Bone marrow (tissue), 2 donors: ENCODE measurements at places on chromosomes 5 and 9.

DNA sequence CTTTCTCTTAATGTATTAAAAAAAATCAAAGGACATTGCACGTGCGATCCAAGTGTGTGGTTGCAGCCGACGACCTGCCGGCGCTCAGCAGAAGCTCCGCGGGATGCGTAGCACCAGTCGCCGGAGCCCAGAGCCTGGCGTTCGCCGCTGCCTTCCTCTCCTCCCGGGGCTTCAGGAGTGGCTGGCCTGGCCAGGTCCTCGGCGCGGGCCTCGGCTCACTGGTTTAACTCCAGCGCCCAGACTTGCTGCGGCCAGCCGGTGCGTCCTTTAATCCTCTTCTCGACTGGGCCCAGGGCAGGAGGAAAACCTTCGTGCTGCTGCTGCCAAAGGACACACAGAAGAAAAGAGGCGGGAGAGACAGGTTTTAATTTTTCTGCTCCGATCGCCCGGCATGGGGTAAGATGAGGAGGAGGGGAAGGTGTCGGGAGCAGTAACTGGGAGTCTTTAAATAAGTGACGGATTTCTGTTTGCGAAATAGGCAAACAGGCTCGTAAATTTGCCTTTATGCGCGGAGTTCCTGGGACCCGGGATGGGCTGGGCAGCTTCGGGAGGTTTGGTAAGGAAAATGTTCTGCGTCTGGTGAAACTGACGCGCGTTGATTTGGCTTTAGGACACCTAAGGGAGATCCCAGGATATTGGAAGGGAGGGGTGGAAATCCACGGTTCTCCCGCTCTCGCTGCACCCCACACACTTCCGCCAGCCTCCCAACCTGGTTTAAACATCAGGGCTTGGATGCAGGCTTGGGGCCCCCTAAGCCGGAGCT lies 2.3 kb downstream of the HAND1 start:
- no peak for DNase-seq

- no peak for DNase-seq
These were observed 49.6 kb downstream of the CD180 start for GRCh38 chr5:67146981-67147380.

DNA sequence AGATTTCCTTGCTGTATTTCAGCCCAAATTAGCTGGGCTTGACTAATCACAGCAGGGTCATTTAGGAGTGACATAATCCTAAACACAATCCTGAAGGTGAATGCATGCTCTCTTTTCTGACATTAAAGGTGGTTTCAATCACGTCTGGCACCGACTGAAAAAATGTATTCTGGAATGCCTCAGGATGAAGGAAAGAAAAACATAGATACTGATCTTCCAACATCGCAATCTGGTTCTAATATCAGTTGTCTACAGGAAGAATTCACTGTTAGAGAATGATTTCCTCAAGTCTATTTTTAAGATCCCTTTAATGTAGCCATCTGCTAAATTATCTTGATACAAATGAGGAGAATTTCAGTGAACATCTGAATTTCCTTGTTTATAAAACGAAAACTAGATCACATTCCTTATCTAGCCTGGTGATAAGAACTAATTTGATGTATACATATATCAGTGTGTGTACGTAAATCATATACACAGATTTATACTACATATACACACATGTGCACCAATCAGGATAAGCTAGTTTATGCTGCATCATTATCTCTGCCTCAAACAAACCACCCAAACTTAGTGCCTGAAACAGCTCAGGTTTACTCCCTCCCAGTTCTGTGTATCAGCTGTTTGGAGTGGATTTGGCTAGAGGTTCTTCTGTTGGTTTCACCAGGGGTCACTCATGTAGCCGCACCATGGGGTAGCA lies 31.3 kb upstream of the TAS2R1 start:
- no peak for DNase-seq

DNA sequence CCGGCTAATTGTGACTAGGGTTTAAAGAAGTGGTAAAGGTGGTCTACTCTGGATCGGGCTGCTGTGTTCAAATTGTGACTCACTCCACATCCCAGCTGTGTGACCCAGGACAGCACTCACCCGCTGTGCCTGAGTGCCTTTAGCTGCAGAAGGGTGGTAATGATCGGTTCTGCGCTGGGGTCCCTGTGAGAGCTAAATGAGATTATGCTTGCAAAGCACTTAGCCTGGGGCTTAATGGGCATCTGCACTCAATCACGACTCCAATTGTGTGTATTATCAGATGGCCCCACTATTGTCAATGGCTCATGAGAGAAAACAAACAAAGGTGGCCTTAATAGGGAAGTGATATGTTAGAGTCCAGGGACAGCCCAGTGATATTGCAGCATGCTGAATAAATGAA lies 25.1 kb upstream of the TBC1D2 start:
- no peak for DNase-seq

- DNase-seq, result no peak
These were observed 186.3 kb upstream of the TUSC1 start for GRCh38 chr9:25864509-25864908.

DNA sequence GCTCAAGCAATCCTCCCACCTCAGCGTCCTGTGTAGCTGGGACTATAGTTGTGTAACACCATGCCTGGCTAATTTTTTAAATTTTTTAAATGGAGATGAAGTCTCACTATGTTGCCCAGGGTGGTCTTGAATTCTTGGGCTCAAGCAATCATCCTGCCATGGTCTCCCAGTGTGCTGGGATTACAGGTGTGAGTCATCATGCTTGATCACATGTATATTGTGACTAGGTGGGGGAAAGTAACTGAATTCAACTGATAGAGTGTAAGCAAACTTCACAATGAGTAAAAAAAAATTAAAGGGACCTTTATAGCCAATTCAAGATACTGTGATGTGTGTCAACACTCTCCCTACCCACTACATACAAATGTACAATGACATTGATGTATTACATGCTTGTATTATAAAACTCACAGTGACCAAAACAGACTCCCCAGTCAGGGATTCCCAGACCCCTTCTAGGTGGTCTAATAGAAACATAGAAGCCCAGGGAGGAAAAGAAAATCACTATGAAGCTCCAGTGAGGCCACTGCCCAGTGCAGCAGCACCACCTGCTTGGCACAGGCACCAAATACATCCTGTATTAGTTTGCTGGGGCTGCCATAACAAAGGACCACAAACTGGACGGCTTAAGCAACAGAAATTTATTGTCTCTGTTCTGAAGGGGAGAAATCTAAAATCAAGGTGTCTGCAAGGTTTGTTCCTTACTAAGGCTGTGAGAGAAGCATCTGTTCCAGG lies 8.8 kb downstream of the PLGRKT start:
- DNase-seq, result no peak

DNA sequence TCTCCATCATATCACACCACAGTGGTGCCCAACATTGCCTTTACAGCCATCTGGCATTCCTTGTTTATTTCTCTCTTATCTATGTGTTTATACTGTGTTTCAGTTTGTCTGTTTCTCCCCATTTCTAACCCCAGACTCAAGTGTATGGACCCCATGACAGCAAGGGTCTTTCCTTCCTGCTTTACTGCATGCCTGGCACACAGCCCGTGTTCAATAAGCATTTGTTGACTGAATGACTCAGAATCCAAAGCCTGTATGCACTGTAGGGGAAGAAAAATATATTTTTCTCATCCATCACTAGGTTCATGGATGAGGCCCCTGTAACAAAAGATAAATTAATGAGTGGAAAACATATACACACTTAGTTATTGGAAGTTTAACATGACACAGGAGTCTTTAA lies 190.8 kb upstream of the SEMA6A start:
- no peak for DNase-seq

- DNase-seq, result no peak
These were observed 215.8 kb upstream of the TRIM32 start for GRCh38 chr9:116471093-116471906.

DNA sequence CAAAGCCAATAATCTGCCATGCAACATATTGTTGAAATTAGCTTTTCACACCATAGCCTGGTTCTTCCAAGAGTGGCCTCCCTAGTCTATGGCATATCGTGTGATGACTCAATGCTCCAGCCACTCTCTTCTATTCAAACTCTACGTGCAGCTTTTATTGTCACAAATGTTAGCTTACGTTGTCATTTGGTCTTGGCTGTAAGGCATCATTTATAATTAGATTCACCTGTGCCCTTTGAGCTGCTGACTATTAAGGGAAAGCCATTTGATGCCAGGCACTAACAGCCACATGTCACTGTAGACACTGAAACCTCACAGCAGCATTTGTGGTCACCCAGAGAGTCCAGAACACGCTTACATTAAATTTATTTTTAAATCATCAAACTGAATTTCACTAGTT lies 66.8 kb downstream of the APBA1 start:
- DNase-seq, result no peak
